ENCODE measurements at places on chromosomes 11 and 22.

DNA sequence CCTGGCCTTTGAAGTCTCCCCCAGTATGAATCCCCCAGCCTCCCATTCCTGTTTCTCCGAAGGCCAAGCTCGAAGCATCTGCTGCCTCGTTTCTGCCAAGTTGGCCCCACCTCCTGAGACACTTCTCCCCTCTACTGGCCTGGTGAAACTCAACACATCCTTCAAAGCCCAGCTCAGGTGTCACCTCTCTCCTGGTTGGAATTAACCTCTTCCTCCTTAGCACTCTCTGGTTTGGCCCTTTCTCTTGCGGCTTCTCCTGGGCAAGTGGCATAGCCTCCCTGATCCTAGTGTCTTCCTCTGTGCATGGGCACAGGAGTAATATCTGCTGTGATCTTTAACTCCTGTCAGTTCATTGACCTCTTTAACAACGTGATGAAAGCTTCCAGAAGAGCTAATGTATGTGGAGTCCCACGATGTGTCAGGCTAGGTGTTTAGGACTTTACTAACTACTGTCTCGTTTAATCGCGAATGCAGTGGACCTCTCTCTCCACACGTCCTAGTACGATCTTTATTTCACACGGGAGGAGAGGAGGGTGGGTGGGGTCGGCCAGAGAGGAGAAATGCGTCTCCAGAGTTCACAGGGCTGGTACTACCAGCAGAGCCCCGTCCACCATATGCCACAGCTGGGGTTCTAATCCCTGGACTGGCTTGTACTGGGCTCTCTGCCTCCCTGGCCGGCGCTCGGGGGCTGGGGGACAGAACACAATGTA is 826 bp upstream of the PTPRJ start:
- DNase-seq: no peak

DNA sequence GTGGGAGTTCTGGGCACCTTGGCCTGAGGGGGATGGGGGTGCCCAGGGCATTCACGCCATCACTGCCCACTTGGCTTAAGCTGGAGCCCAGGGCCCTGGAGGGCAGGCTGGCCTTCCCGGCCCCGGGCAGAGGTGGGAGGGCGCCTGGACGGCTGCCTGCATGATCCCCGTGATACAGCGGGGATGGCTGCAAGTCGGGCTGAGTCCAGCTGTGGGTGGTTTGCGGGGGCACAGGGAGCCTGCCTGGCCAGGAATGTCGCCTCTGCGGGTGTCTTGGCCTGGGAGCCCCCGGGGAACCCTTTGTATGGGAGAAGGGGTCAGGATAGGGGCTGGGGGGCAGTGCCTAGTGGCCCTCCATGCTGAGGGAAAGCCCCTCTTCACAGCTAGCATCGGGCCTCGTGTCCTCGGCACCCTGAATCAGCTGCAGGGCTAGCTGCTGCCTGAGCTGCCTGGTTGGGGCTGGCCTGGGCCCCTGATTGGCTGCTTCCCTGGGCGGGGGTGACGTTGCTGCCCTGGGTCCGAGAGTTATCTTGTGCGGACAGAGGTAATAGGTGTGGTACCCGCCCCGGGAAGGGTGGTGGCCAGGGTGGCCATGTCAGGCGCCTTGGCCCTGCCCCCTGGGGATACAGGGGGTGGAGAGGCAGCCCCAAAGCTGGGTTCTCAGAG is 8.3 kb downstream of the BRSK2 start:
- DNase-seq: no peak

GRCh38 chr22:50114221-50115021 is 24.6 kb downstream of the MOV10L1 start:
- no peak for DNase-seq

DNA sequence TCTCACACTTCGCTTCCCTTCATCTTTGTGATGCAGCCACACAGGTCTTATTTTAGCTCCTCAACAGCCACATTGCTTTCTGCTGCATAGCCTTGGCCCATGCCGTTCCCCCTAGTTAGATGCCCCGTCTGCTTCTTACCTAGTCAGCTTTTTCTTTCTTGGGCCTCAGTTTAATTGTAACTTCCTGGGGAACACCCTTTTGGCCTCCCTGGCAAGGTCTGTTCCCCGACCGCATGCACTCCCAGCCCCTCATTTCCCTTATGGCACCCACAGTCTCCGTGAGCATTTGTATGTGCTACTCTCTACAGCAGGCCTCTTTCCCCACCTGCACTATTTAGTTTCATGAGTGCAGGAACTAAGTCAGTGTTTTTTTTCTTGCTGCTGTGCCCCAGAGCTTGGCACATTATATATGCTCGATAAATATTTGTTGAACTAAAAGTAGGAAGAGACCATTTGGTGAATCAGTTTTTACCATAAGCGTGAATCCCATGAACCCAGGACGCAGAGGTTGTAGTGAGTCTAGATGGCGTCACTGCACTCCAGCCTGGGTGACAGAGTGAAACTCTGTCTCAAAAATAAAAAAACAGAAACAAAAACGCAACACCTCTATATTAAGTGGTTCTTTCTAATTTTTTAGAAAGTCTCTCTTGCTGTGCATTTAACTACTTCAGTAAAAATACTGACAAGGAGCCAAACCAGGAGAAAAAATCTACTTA is 38.5 kb downstream of the TNRC6B start:
- DNase-seq: no peak

DNA sequence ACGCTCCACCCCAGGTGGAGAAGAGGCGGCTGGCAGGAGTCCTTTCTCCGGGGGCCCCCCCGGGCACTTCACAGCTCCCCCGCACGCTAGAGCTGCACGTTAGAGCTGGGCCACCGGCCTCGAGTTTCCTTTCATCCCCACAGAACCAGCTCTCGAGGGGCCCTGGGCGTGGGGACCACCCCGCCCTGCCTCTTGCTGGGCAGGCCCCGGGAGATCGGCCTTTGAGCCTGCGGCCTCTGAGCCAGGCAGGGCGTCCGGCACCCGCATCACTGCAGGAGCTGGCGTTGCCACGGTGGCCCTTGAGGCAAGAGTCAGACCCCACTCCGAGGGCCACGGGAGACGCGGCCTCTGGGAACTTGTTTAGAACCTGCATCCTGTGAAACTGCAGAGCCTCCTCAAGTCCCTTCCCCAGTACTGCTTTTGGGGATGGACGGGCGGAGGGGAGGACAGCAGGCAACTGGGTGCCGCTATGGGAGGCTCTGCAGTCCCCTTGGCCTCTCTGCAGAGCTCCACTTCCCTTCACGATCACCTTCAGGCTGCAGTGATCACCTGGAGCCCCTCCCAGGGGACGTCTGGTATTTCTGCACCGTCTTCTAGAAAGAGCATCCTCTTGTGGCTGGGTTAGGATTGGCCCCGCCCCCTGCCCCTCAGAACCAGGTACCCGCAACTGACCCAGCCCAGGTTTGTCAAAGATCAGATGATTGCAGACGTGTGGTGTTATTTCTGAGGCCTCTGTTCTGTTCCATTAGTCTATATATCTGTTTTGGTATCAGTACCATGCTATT is 13.9 kb upstream of the GAL start:
- DNase-seq: no peak

DNA sequence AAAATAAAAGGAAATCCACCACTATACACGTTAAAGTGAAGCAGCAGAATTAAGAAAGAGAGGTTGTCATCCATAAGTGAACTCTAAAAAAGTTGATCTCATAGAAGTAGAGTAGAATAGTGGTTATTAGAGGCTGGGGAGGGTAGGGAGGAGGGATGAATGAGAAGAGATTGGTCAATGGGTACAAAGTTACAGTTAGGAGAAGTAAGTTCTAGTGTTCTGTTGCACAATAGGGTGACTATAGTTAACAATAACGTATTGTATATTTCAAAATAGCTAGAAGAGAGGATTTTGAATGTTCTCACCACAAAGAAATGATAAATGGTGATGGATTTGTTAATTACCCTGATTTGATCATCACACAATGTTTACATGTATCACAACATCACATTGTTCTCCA is 72.0 kb downstream of the CD82 start:
- no peak for DNase-seq

DNA sequence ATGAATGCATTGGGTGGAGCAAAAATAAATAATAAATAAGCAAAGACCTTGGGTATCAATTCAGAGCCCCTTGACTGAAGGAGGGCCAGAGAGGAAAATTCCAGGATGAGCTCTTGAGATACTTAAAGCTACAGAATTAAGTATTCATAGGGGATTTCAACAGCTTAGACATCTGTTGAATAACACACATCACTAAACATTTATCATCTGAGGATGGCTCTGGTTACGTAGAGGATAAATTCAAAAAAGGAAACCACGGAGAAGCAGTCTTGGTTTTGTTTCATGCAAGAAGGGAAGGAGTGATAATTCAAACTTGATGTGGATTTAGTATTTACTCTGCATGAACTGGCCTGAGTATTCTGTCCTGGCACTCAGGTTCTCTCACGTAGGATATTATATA is 29.8 kb downstream of the ARHGAP42 start:
- DNase-seq: no peak

- DNase-seq: no peak
Observed at GRCh38 chr11:114174712-114175495, 115.4 kb downstream of the ZBTB16 start.

DNA sequence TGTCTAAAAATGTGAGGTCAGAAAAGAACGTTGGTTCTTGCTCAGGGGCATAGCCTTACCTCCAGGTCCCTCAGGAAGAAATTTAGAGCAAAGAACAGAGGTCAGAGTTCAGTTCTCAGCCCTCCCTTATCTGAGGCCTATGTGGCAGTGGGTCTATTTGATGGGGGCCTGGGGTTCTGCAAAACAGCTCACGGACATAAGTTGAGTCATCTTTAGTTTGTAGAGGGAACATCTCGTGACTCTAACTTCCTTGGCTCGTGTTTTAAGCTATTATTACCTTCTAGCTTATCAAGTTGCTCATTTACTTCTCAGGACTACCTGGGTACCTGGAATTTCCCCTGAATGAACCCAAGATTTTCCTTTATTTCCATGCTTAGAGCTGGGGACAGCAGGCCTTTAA is 91.3 kb upstream of the AMOTL1 start:
- DNase-seq: no peak

GRCh38 chr11:119092880-119093842 is 8.5 kb downstream of the HMBS start:
- DNase-seq: no peak

DNA sequence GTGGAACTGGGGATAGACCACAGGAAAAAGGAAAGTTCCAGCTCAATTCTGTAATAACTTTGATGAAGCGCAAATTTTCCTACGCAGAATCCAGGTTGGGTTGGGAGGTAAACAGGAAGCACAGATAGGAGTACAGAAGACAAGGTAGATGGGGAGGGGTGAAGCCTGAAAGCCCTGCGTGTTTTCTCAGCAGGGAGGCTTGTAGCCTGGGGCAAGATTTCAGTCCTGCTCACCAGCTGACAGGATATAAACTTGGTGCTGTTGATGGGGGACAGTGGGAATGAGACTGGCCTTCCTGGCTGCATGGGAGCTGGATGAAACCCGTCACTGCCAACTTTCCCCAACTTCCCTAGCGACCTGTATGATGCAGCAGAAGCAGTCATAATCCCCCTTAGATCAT is 114.9 kb downstream of the ARHGAP32 start:
- no peak for DNase-seq

DNA sequence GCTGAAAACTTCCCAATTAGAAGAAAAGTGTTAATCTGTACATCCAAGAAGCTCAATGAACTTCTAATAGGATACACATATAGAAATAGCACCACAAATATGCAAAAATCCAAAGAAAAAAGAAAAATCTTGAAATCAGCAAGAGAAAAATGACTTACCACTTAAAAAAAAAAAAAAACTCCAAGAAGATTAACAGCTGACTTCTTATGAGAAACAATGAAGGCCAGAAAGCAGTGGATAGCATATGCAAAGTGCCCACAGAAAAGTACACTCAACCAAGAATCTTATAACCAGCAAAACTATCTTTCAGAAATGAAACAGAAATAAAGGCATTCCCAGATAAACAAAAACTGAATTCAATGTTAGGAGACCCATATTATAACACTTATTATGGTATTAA is 29.9 kb upstream of the OR5B12 start:
- no peak for DNase-seq

GRCh38 chr11:66976028-66976467 is 944 bp downstream of the C11orf86 start:
- no peak for DNase-seq

DNA sequence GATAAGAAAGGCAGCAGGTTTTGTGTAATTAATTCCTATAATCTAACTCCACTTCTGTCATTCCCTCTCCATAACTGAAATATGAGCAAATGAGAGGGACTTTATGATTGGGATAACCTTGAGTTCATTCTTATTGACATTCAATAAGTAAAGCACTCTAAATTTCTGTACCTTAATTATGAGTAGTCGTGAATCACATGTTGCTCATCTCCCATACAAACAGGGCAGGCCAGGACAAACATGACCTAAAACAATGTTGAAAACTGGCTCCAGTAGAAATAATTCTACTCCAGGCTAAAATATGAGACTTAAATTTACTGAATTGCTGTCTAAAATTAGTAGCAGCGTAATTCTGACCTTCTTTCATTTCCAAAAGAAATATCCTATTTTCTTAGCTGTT is 505.4 kb downstream of the NELL1 start:
- DNase-seq: no peak

DNA sequence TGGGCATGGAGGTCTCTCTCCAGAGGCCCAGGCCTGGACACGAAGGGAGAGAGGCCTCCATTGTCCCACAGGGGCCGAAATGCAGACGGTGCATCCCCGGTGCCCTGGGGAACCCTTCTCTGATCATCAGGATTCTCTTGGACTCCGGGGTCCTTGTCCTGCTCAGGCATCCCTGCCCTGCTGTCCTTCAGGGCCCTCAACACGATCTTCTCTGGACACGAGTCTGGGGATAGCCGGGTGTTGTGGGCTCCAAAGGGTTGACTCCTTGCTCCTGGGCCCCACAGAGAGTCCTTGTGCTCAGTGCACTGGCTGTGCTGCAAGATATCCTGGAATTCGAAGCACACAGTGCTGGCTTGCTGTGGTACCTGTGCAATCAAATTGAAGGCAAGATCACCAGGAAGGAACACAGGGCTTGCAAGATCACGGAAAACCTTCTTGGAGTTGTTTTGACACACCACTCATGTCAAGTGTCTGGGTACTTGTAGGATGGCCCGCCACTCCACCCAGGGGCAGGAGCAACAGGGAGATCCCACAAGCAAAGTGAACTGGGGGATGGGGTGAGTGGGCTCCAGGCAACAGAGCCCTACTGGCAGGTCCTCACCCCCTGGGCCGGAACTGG is 61.3 kb upstream of the PRODH start:
- DNase-seq: no peak

DNA sequence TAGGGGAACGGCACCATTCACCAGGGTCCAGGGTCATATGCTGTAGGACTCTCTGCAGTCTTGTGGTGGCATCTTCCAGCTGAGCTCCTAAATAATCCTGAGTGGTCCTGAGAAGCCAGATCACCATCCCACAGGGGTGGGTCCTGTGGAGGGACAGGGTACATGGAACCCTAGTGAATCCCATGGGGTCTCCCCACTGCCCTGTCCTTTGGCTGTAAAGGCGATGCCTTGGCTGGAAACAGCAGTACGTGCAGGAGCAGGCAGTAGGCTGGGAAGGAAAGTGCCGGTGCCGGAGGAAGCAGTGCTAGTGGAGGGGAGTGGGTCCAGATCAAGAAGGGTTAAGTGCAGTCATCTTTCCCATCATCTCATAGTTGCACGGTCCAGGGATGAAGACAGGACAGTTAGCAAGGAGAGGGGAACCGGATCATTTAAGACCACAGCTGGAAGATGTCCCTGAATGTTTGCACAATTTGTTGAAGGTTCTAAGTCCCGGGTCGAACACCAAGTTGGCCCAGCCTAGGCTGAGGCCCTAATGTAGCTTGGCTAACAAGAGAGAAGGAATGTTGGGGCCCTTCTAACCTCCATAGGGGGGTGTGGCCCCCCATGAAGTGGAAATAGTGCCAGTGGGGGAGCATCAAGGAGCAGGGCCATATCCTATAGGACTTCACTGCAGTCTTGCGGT is 18.1 kb downstream of the TSPAN32 start:
- no peak for DNase-seq
